Spinal cord (tissue), 10 donors: ENCODE measurements at places on chromosomes 2 and 18.

DNA sequence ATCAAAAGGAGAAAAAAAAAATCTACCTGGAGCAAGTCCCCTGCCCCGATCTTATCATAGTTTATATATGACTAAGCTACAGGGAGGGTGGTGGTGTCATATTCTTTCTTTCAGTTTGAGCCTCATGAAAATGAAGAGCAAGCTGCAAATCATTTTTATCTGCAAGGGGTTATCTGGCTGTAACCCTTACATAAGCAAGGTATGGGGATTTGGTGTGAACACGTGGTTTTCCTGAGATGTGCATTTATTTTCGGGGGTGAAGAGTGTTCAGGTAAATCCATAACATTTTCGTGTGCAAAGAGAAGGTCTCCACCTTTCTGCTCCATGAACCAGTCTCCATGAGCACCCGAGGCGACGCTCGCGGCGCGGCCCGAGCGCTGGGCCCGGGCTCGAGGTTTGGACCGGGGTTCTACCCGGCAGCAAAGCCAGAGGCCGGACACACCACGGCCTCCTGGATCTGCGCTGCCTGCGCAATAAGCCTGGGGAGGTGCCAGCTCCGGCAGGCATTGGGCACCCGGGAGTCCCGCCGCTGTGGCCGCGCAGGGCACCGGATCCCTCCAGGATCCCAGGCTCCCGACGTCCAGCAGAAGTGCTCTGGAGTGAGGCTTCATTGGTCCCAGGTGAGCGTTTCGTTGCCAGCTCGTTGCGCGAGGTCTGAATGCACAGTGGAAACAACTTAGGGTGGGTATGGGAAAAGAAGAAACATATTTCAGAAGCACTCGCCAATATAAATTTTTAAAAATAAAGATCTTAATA, 36.1 kb upstream of the GPD2 start:
- no peak for DNase-seq
- H3K4me3 ChIP-seq: peak overlapping the region; percentile 98

DNA sequence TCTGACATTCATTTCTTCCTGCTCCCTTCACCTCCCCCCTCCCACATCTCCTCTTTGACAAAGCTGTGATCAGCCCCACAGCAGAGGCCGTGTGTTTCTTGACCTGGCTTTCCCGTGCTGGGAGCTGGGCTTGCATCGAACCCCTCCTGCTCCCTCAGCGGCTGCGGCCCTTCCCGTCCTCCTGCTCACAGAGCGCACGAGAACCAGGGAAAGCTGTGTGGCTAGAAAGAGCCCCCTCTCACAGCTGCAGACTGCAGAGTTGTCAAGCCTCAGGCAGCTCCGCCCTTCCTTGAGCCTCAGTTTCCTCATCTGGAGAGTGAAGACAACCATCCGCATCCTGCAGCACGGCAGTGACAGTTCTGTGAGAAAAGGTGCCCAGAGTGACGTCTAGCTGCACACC, 65.7 kb upstream of the GLI2 start:
- H3K27ac ChIP-seq: no peak overlapping the region
- peaks cover 9% of the 10 kb centered on the region for H3K27me3 ChIP-seq
- H3K36me3 ChIP-seq: no peaks in the 10 kb centered on the region
- H3K4me3 ChIP-seq: no peak overlapping the region
- H3K4me1 ChIP-seq: peaks cover 19% of the 10 kb centered on the region
- no peak for DNase-seq

DNA sequence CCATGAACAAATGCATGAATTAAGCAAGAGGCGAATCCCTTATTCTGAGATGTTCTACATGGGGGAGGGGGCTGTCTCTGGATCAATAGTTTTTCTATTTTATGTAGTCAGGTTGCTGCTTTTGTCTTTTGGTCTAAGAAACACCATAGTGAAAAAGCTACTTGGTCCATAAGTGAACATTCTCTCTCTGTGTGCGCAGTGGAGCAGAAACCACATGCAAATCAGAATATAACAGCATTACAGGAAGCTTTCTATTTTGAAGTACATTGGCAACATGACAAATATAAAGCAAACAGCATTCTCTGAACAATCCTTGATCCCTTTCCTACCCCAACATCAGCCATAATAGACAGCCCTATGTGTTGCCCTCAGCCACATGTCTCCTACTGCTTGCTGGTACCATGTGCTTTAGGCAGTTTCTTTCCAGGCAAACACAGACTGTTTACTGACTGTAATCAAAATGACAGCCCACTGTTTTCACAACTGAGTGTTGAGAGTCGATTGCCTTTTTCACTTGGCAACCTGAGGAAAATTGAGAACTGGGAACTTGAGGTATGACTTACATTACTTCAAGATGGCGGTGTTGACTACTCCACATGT, 10.6 kb downstream of the SCN3A start:
- no peak overlapping the region for H3K4me3 ChIP-seq
- DNase-seq: no peak
- no peaks in the 10 kb centered on the region for H3K36me3 ChIP-seq
- H3K27me3 ChIP-seq: no peaks in the 10 kb centered on the region
- H3K4me1 ChIP-seq: no peaks in the 10 kb centered on the region

DNA sequence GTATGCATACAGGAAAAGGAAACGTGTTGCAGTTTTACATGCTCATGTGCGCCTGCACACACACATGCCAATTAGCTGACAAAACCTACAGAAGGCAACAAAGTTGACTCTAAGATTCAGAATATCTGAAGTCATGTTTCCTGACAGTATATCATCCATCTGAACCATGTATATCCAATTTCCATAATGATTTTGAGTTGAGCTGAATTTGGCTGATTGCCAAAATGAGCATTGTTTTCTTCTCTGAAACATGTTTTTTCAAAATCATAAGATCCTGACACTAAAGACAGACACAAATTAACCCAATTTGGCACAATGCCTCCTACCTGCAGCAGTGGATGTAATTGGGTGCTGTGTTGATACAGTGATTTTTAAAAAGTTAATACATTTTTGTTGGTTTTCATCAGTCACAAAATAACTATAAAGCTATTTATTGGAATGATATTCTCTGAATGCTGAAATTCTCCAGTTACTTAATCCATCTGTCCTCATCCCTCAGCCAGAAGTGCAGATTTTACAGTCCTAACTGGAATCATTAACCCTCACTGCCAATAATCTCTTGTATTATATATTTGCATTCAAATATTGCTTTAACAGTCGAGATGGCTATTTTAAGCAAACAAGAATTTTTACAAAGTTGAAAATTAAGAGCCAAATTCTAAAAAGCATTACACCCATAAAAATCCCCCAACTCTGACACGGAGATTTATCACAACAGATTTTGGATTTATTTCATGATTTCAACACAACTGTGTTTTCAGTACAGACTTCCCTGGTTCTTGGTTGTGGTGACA, 161.7 kb upstream of the LMAN1 start:
- no peak for DNase-seq
- H3K4me1 ChIP-seq: no peaks in the 10 kb centered on the region
- H3K27me3 ChIP-seq: peaks cover 2% of the 10 kb centered on the region
- H3K27ac ChIP-seq: no peak overlapping the region

- no peaks in the 10 kb centered on the region for H3K27me3 ChIP-seq
- no peak for DNase-seq
- H3K36me3 ChIP-seq: peaks cover 7% of the 10 kb centered on the region
Measured at GRCh38 chr2:221437056-221437455, 135.0 kb downstream of the EPHA4 start.

DNA sequence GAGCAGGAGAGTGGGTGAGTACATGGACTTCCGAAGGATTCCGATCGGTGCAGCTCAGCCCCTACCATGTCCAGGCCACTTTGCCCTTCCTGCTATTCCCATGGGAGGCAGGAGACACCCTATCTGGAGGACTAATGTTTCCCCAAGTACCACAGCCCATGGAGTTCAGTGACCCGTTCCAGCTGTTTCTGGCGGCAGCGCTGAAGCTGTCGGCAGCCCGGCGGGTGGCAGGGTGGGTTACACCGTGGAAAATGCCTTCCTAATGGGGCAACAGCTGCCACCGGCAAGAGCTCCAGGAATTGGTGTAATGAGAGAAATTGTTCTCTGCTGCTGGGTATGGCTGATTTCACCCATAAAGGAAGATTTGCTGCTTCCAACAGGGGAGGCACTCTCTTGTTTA, 98.3 kb downstream of the MYCN start:
- H3K4me1 ChIP-seq: peaks cover 19% of the 10 kb centered on the region
- H3K27ac ChIP-seq: no peak overlapping the region
- peaks cover 5% of the 10 kb centered on the region for H3K27me3 ChIP-seq

GRCh38 chr2:176461098-176461808, 192.0 kb downstream of the MTX2 start:
- H3K27me3 ChIP-seq: no peaks in the 10 kb centered on the region
- H3K4me3 ChIP-seq: no peak overlapping the region
- no peaks in the 10 kb centered on the region for H3K36me3 ChIP-seq
- DNase-seq: no peak

GRCh38 chr2:45156605-45157004, 147.4 kb upstream of the SIX2 start:
- no peaks in the 10 kb centered on the region for H3K36me3 ChIP-seq
